ENCODE measurements at places on chromosomes 12 and 14.

GRCh38 chr14:49945448-49946319 lies 52.8 kb downstream of the ARF6 start:
- DNase-seq: no peak

DNA sequence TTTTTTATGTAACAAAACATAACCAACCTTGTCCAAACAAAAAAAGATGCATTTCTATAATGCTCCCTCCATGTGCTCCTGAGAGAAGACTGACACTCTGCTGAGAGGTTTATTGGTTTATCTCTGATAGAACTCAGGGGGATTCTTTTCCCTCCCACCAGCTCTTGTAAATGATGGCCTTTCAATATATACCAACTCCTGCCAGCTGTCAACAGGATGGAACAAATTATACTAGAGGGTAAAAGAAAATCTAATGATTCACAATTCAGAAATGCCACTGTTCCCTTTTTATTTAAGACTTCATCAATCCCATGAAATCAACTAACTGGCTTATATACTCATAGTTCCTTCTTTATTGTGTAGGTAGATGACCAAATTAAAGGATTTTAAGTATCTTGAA lies 25.4 kb downstream of the PSMC1 start:
- no peak for DNase-seq

DNA sequence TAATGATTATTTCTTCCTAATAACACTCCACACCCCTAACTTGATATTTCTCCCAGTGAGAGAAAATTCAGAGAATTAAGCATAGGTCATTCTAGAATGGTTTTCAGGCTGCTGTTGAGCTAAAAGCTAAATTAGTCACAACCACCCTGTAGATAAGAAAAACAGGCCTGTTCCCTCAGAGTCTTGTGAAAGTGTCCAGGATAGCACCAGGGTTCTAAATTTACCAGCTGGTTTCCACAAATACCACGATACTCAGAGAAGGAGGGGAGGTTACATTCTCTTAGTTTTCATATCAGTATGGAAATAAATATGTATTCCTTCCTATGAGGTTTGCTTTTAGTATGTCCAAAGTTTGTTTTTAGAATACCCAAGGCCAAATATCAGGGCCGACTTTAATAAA lies 66.0 kb upstream of the YARS2 start:
- no peak for DNase-seq

GRCh38 chr12:124687917-124688316 lies 120.5 kb upstream of the NCOR2 start:
- DNase-seq: no peak

GRCh38 chr12:11801643-11802042 lies 152.2 kb downstream of the ETV6 start:
- DNase-seq: no peak

GRCh38 chr14:75453817-75454434 lies 26.1 kb downstream of the JDP2 start:
- no peak for DNase-seq
